ENCODE measurements at places on chromosomes 6 and 20.

DNA sequence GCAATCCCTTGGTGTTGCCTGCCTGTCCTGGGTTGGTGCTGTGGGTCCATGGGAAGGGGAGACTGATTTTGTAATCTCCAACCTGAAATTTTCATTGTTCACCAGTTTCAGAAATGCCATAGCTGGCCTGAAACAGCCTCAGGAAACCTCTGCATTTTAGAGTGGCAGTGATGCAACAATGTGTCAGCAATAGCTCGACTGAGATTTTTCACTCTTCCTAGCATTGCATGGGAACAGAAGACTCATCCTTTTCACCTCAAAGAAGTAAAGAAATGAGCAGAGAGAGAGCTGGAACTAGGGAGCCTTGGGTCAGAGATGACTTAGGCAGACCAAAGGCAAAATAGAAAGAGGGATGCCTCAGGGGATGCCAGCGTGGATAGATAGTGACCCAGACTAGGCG, 23.7 kb upstream of the TMEM14A start:
- no peak for DNase-seq

DNA sequence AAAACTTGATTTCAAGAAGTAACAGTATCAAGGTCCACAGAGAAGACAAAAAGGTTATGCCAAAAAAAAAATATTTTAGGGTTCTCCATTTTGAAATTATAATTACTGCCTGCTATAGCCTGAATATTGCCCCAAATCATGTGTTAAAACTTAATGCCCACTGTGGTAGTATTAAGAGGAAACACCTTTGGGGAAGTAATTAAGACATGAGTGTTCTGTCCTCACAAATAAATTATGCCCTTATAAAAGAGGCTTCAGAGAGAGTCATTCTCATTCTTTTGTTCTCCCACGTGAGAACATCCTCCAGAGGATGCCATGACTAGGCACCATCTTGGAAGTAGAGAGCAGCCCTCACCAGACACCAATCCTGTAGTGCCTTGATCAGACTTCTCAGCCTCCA, 66.2 kb downstream of the GMDS start:
- DNase-seq, result no peak

GRCh38 chr6:73180763-73181619, 44.3 kb downstream of the KHDC1L start:
- DNase-seq, result no peak

DNA sequence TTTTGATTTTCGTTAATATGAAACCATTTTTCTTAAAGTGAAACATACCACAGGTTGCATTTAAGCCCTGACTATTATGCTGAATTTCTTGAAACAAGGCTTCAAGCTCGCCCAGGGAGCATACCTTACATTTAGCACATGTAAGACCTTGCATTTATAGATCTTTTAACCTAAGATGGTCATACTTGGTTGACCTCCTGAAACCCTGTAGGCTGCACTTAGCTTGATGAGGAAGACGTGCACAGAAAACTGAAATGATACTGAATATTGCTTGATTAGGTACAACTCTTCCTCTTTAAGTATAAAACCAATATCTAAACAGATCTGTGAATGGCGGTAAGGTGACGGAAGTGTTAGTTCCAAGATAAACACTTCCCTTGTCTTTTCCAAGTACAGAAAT, 82.2 kb downstream of the CTNNBL1 start:
- DNase-seq, result no peak

DNA sequence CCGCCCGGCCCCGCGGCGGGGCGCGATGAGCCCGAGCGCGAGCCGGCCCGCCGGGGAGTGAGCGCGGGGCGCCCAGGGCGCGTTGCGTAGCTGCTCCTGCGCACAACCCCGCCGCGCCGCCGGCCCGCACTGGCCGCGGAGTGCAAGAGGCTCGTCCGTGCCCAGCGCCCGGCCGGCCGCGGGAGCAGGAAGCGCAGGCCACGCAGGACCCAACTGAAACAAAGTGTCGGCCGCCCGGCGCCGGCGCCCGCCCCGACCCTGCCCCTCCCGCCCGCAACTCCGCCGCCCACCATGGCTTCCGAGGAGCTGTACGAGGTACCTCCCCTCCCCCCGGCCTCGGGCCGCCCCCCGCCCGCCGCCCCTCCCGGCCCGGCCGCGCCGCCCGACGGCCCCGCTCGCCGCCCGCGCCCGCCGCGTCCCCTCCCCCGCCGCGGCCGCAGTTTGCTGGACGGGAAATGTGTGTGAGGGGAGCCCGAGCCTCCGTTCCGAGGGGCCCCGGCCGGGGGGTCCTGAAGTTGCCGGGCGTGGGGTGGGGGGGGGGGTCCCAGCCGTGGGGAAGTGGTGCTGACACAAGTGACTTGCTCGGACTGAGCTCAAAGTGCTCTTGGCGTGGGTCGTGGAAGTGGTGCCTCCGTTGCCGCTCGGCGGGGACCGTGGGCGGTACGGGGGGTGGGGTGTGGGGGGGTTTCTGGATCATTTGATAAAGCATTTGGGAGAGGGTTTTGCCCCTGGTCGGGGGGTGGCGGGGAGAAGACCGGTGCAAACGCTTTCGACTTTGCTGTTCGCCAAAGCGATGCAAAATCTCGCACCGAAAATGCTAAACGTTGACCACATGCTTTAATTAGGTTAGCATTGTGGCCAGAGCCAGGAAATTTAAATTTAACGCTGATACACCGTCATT, 539 bp downstream of the CDYL start:
- DNase-seq, result no peak
